ENCODE measurements at places on chromosomes 4 and X. TPM values are rescaled to one million over a fixed set of nuclear protein-coding genes. Genes with fewer than 3 reads are reported as not detected.

DNA sequence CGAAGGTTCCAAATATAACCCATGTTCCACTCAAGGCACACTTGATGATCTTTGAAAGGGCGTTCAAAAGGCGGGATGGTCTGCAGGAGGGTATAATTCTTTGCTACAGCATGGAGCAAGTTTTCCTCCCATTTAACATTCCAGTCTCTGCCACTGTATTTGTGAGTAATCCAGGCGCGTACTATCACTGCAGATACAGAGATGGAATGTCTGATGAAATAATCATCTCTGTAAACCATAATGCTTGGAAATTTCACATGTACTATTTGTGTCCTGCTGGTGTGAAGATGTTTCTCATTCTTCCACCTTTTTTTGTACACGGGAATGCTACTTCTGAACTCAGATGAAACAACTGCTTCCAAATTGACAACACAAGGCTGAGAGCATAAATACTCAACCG, 15.5 kb downstream of the SEL1L3 start:
- H3K27ac ChIP-seq: no peak overlapping the region
- H3K4me1 ChIP-seq: peaks cover 60% of the 10 kb centered on the region
- H3K4me3 ChIP-seq: no peak overlapping the region
- H3K36me3 ChIP-seq: peaks cover 25% of the 10 kb centered on the region
- no peak for DNase-seq
- H3K27me3 ChIP-seq: no peaks in the 10 kb centered on the region

- no peaks in the 10 kb centered on the region for H3K27me3 ChIP-seq
- DNase-seq: no peak
- H3K4me3 ChIP-seq: peak overlapping the region; percentile 94
- H3K27ac ChIP-seq: peak overlapping the region; percentile 100
Observed at GRCh38 chrX:119686087-119686691, 6.8 kb downstream of the SEPTIN6 start.

The PRDM8 gene
- 1.3 TPM for total RNA-seq

DNA sequence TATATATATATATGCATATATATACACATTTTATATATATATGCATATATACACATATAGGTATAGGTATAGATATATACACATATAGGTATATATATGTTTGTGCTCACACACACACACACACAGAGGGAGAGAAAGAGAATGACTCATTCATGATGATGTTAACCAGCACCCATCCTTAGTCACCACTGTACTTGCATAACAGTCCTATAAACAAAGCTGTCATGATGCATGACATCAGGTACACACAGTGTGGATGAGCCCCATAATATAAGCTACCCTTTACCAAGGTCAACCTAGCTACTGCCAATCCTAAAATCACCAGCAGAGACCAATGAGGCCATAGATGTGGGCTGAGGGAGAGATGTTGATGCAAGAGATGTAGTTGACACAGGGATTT, 1408.0 kb downstream of the RAPGEF2 start:
- DNase-seq: no peak
- no peak overlapping the region for H3K27ac ChIP-seq
- H3K4me3 ChIP-seq: no peak overlapping the region
- H3K27me3 ChIP-seq: no peaks in the 10 kb centered on the region
- H3K4me1 ChIP-seq: no peaks in the 10 kb centered on the region

GRCh38 chr4:80913381-80913780, 117.1 kb upstream of the BMP3 start:
- H3K27ac ChIP-seq: no peak overlapping the region
- no peak overlapping the region for H3K4me3 ChIP-seq
- no peaks in the 10 kb centered on the region for H3K36me3 ChIP-seq
- H3K27me3 ChIP-seq: no peaks in the 10 kb centered on the region

- H3K27me3 ChIP-seq: peaks cover 5% of the 10 kb centered on the region
- no peak overlapping the region for H3K4me3 ChIP-seq
- DNase-seq: no peak
- H3K27ac ChIP-seq: no peak overlapping the region
Observed at GRCh38 chr4:7886007-7886973, 53.4 kb downstream of the AFAP1 start.

DNA sequence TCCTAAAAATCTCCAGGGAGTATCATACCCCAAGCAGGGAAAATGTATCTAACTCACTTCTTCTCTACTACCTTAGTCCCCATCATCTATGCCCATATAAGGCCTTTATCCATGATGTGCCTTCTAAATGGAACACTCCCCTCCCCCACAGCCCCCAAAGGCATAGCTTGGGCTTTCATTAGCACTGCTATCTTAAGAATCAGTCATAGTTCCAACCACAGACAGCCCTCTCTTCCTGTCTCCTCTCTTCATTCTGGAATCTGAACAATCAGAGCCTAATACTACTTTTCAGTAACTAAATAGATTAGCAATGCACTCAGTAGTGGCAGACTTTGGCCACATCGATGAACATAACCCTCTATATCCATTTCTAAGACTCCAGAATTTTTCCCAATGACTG, 313.2 kb upstream of the DKK2 start:
- no peaks in the 10 kb centered on the region for H3K36me3 ChIP-seq
- H3K27me3 ChIP-seq: peaks cover 8% of the 10 kb centered on the region
- no peak for DNase-seq
- no peaks in the 10 kb centered on the region for H3K4me1 ChIP-seq

The GYPB gene
- total RNA-seq: not detected

DNA sequence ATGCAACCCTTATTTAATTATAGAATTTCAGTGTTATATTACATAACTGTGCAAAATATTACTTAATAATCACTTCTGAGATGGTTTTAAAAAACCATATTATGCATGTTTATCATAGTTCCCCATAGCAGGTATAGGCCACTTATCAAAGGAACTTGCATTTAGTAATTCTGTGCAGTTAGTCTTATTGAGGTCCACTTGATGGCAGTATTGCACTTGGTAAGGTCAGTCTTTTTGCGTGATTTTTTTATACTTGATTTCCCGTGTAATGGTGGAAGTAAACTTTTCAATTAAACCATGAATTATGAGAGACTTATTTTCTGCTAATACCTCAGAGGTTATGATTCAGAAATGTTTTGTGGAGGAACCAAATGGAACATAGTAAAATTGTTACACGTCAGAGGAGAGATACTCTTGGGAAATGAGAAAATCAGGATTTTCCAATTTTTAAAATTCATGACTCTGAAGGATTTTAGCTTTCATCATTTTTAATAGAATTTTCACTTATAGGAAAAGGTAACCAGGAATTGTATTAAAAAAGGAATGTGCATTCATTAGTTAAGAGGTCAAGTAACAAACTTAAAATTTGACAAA, 230.0 kb downstream of the CCSER1 start:
- no peak for DNase-seq
- no peaks in the 10 kb centered on the region for H3K4me1 ChIP-seq
- H3K27ac ChIP-seq: no peak overlapping the region
- no peaks in the 10 kb centered on the region for H3K36me3 ChIP-seq
- no peak overlapping the region for H3K4me3 ChIP-seq
- H3K27me3 ChIP-seq: no peaks in the 10 kb centered on the region

The ZNF630 gene
- 1.6 TPM for total RNA-seq

The NR3C2 gene
- total RNA-seq: 6.2 TPM

DNA sequence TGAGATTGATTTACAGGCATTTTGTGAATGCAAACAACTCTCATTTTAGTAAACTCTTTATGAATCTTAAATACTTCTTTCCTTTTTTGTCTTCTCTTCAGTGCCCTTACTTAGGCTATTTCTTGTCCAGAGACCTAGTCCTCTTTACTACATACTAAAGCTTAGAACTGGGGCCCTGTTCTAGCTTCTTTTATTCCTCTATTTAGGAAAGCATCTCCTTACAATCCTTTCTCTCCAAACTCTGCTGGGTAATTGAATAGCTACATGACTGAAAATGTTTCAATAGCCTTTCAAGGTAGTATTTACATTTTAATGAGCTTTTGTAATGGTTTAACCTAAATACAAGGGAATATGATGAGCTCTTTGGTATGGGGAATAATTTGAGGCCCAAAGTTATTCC, 1701.5 kb upstream of the TENM3 start:
- H3K36me3 ChIP-seq: no peaks in the 10 kb centered on the region
- no peak overlapping the region for H3K4me3 ChIP-seq
- no peak overlapping the region for H3K27ac ChIP-seq
- no peaks in the 10 kb centered on the region for H3K27me3 ChIP-seq
- peaks cover 4% of the 10 kb centered on the region for H3K4me1 ChIP-seq

GRCh38 chr4:181698221-181698620, 545.0 kb upstream of the TENM3 start:
- H3K36me3 ChIP-seq: no peaks in the 10 kb centered on the region
- DNase-seq: no peak
- H3K4me3 ChIP-seq: no peak overlapping the region
- no peak overlapping the region for H3K27ac ChIP-seq
- H3K4me1 ChIP-seq: no peaks in the 10 kb centered on the region

DNA sequence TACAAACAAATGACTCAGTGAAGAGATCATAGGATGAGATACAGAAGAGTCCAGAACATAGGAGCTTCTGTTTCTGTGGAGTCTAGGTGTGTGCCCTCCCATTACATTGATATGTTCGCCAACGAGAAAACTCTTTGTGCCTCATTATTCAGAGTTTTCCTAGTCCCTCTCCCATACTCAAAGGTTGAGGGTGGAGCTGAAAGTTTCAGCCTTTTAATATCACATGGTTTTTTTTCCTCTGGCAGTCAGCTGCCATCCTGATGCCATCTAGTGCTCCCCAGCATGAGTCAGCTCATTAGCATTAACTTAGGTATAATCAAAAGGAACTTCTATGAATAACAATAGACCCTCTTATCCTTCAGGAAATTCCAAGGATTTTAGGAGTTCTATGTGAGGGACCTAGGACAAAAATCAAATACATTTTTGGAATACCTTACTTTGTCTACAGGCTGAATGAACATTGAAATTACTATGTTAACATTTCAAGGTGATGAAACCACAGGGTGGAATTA, 559.6 kb upstream of the AMOT start:
- no peak overlapping the region for H3K27ac ChIP-seq
- no peaks in the 10 kb centered on the region for H3K36me3 ChIP-seq
- DNase-seq: no peak
- H3K27me3 ChIP-seq: no peaks in the 10 kb centered on the region
- H3K4me3 ChIP-seq: no peak overlapping the region

The TRAM1L1 gene
- total RNA-seq: not detected

DNA sequence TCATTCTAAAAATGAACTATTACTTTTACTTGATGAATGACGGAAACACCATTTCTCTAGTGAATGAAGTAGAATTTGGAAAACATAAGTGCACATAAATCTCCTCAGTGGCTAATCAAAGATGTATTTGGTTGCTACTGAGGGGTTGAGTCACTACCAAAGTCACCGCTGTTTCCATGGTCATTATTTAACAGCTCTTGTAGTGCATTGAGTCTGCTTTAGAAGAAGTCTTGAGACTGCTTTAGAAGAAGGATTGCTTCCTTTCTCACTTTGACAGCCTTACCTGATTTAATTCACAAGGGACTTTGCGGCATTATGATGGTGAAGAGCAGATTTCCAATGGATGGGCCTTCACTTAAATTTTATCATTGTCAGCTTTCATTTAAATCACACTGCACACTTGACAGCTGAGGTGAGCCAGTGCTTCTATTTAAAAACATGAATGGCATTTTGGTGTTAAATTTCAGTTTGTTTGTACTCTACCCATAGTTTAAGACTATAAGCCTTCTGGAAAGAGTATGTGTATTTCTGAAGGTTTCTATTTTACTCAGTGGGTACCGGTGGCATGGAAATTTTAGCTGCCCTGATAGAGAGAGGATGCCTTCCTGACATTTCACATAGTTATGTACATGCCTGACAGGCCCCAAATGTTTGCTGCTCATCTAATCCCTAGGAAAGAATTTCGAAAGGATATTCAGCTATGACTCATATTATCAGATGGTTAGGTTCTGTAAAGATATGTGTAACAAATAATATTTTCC, 9.5 kb downstream of the ASB5 start:
- no peak overlapping the region for H3K27ac ChIP-seq
- H3K4me3 ChIP-seq: no peak overlapping the region
- no peaks in the 10 kb centered on the region for H3K36me3 ChIP-seq

The LDB2 gene
- not detected for total RNA-seq
